ENCODE measurements at places on chromosomes 16 and 17.

DNA sequence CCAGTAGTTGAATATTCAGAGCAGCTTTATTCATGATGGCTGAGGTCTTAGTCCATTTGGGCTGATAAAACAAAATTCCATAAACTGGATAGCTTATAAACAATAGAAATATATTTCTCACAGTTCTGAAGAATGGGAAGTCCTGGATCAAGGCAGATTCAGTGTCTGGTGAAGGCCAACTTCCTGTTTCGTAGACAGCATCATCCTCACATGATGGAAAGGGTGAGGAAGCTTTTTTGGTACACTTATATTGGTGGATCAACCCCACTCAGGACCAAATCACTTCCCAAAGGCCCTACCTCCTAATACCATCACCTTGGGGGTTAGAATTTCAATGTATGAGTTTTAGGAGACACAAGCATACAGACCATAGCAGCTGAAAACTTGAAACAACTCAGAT lies 224.2 kb downstream of the CYB561 start:
- H3K4me3 ChIP-seq: no peak overlapping the region
- H3K27ac ChIP-seq: no peak overlapping the region
- H3K36me3 ChIP-seq: no peaks in the 10 kb centered on the region
- DNase-seq: no peak
- H3K4me1 ChIP-seq: no peaks in the 10 kb centered on the region
- no peaks in the 10 kb centered on the region for H3K27me3 ChIP-seq

DNA sequence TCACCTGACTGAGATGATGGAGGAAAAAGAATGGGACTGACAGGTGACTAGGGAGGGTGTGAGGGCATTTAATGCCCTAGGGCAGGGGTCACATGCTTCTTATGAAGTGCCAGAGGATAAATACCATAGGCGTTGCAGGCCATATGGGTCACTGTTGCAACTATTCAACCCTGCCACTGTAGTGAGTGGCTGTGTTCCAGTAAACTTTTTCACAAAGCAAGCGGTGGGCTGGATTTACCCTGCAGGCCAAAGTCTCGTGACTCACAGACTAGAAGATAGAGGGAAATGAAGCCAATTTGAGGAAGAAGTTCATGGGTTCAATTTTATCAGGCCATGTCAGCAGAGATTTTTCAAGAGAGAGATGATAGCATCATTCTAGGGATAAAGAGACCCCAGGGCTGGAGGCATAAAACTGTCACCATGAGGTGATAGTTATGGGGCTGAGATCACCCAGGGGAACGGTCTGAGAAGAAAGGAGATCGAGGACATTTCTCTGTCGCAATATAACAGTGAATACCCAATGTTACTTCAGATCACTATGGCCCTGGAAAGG lies 8.6 kb downstream of the ARHGAP17 start:
- H3K36me3 ChIP-seq: no peaks in the 10 kb centered on the region
- DNase-seq: peak; percentile 39
- H3K4me1 ChIP-seq: peaks cover 28% of the 10 kb centered on the region
- no peak overlapping the region for H3K4me3 ChIP-seq
- no peaks in the 10 kb centered on the region for H3K27me3 ChIP-seq

DNA sequence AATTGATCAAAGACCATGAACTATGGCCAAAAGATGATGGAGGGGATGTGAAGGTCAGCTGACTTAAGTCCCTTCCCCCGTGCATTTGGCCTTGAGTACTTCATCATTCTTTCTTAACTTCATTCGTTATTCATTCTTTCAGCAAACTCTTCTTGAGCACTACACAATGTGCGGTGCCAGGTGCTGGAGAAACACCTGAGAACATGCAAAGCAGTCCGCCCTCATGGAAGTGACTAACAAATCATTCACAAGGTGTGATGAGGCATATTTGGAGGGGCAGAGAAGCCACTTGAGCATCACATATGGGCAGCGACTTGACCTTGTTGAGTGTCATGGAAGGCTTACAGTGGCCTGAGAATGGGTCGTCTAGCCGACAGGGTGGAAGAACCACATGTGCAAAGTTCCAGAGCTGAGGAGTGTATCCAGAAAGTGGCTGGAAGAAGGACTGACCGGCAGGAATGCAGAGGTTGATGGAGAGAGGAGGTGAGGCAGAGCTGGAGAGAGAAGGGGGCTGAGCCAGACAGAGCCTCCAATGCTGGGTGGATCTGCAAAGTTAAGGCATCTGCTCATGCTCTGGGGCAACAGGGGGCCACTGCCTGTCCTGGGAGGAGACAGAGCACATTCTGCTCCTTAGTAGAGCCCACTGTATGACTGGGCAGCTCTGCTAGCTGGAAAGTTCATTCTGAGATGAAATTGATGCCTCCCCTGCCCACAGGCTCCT lies 25.1 kb upstream of the EIF1 start:
- H3K36me3 ChIP-seq: no peaks in the 10 kb centered on the region
- H3K4me3 ChIP-seq: no peak overlapping the region

DNA sequence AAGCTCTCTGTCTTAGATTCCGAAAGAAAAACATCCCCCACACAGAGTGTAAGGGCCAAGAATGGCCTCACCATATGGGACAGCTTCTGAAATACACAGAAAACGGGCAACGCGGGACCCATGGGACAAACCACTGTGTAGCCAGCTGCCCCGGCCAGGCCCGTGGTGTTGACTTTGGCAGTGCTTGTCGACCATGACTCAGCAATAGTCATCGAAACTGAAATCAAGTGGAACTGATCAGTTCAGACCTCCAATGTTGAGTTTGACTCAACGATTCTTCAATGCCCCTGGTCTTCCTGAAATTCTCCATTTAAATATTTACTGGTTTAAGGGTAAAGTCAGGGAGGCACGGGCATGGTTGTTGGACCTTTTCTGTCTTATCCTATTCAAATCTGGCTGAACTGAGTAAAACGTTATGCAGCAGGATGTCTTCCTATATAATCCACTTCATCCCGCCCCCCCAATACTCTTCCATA lies 27.5 kb downstream of the ZFHX3 start:
- peak overlapping the region; percentile 13 for H3K27ac ChIP-seq
- no peaks in the 10 kb centered on the region for H3K27me3 ChIP-seq
- no peak overlapping the region for H3K4me3 ChIP-seq
- H3K4me1 ChIP-seq: peaks cover 44% of the 10 kb centered on the region
- no peaks in the 10 kb centered on the region for H3K36me3 ChIP-seq

- DNase-seq: no peak
- no peaks in the 10 kb centered on the region for H3K36me3 ChIP-seq
- no peaks in the 10 kb centered on the region for H3K4me1 ChIP-seq
- no peak overlapping the region for H3K4me3 ChIP-seq
- H3K27ac ChIP-seq: no peak overlapping the region
These were observed 24.6 kb downstream of the VAT1L start for GRCh38 chr16:77812856-77813500.

GRCh38 chr17:80416940-80417293 lies 1.9 kb downstream of the ENDOV start:
- peaks cover 20% of the 10 kb centered on the region for H3K4me1 ChIP-seq
- no peak overlapping the region for H3K4me3 ChIP-seq
- peaks cover 11% of the 10 kb centered on the region for H3K27me3 ChIP-seq
- no peak overlapping the region for H3K27ac ChIP-seq
- H3K36me3 ChIP-seq: no peaks in the 10 kb centered on the region

DNA sequence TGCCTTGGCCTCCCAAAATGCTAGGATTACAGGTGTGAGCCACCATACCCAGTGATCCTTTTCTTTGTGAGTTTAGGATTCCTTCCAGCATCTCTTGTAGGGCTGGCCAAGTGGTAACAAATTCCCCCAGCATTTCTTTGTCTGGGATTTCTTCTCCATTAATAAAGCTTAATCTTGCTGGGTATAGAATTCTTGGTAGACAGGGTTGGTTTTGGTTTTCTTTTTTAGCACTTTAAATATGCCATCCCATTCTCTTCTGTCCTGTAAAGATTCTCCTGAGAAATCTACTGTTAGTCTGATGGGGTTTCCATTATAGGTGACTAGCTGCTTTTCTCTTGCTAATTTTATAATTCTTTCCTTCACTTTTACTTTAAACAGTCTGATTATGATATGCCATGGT lies 173.0 kb upstream of the TOM1L1 start:
- H3K4me1 ChIP-seq: no peaks in the 10 kb centered on the region
- H3K27ac ChIP-seq: no peak overlapping the region
- no peak overlapping the region for H3K4me3 ChIP-seq
- no peaks in the 10 kb centered on the region for H3K27me3 ChIP-seq
- H3K36me3 ChIP-seq: no peaks in the 10 kb centered on the region

DNA sequence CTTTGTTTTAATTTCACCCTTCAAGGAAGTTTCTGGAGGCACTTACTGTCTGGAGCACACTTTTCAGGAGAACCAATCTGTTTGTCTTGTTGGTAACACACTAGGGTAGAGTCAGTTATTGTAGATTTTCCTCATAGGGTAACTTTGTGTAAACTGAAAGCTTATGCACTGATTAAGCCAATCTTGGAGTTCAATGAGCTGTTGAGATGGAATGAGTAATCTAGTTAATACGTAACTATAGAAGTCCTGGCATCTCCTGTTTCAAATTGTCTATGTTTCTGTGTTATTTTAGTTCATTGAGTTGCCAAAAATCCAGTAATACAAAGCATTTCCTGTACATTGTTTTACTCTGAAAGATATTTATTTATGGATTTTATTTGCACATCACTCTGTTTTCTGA lies 111.6 kb upstream of the HAS3 start:
- peak overlapping the region; percentile 55 for H3K27ac ChIP-seq
- H3K36me3 ChIP-seq: no peaks in the 10 kb centered on the region
- peaks cover 8% of the 10 kb centered on the region for H3K4me1 ChIP-seq
- H3K27me3 ChIP-seq: no peaks in the 10 kb centered on the region
- no peak for DNase-seq

- H3K4me1 ChIP-seq: no peaks in the 10 kb centered on the region
- DNase-seq: no peak
- H3K4me3 ChIP-seq: no peak overlapping the region
- H3K27me3 ChIP-seq: no peaks in the 10 kb centered on the region
- no peak overlapping the region for H3K27ac ChIP-seq
- H3K36me3 ChIP-seq: no peaks in the 10 kb centered on the region
These were observed 44.5 kb downstream of the LITAF start for GRCh38 chr16:11542069-11542744.

GRCh38 chr17:27489045-27489715 lies 32.9 kb downstream of the KSR1 start:
- H3K27ac ChIP-seq: peak overlapping the region; percentile 41
- DNase-seq: peak; percentile 59
- H3K4me1 ChIP-seq: peaks cover 21% of the 10 kb centered on the region

Data from transverse colon (tissue), 4 donors.